ENCODE measurements at places on chromosomes 2 and 18.

GRCh38 chr18:56823986-56824565, 172.9 kb downstream of the WDR7 start:
- no peak for ATAC-seq

- peak; percentile 89 for ATAC-seq
These were observed 92.4 kb downstream of the DYSF start for GRCh38 chr2:71545572-71546274.

GRCh38 chr18:2825613-2826175, 21.1 kb upstream of the EMILIN2 start:
- no peak for ATAC-seq

DNA sequence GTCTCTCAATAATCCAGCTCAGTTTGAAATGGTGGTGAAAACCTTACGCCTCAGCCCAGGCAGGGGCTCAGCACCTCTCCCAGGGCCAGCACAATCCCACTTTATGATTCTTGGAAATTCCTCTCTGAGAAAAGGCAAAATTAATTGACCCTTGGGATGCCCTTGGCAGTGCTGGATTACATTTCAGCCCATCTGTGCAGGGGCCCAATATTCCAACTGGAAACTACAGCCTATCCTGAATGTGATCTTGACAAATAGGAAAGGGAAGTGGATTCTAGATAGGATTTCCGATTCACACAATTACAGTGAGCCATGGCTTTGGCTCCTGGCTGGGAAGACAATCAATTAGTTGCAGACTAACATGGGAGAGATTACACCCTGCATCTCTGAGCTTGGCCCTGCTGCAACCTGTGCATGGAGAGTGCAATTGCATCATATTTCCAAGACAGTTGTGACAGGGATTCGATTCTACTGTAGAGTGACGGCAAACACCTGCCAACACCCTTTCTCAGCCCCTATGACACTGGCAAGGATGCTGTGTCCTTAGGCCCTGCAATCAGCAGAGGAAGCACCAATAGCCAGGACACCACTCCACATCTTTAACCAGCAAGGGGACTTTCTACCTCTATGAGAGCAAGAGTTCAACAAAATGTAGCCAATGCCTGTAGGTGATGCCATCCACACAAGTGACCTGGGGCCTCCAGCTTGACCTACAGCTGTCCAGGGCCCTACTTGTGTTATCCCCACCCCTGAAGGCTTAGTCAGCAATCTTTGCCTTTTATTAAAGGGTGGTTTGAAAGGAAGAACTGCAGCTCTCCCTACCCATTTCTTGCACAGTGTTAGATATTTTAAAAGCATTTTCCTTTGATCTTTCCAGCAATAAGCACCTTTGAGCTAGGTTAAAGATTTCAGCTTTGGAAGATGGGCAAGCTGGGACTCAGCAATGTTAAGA, 187.2 kb upstream of the HS6ST1 start:
- no peak for ATAC-seq

DNA sequence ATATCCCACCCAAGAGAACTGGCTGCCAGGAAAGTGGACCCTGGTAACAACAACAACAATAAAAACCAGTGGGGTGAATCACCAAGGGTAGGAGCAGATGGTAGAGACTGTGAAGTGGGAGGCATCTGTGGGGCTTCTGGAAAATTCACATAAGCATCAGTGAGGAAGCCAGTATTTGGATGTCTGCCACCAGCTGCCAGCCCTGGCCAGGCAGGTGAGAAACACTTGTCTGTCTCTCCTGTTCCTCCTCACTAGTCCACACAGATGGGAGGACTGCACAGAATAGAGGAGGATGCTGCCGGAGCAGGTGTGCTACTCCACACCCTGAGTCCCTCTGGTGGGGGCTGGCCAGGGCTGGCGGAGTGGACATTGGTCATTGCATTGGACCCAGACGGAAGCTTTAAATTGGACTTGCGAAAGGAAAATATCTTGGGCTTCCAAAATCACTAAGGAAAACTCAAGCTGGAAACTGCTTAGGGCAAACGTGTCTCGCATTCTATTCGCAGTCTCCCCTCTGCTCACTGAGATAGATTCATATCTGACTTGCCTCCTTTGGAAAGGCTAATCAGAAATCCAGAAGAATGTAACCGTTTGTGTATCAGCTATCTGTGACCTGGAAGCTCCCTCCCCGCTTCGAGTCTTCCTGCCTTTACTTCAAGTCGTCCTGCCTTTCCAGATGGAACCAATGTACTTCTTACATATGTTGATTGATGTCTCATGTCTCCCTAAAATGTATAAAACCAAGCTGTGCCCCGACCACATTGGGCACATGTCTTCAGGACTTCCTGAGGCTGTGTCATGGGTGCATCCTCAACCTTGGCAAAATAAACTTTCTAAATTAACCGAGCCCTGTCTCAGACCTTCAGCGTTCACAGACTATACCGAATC, 69.1 kb downstream of the NAB1 start:
- no peak for ATAC-seq
